ENCODE measurements at places on chromosomes 5 and 9.

- no peak for DNase-seq
Observed at GRCh38 chr5:132782101-132782500, 5.1 kb upstream of the SEPTIN8 start.

DNA sequence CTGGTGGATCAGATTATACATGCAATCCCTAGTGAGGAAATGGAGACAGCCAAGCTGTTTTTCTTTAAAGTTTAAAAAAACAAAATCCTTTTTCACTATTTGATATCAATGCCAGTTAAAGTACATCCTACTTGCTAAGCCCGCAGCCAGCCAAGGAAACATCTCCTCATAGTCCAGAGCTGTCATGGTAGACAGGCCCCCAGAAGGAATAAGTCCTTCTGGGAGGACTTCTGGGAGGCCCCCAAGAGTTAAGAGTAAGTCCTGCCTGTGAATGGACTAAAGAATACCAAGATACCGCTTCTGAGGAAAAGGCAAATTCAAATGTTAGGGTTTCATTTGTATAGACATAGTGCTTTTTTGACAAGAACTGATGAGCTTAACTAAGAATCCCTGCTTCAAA is 38.3 kb downstream of the MOCS2 start:
- DNase-seq, result peak; percentile 21

DNA sequence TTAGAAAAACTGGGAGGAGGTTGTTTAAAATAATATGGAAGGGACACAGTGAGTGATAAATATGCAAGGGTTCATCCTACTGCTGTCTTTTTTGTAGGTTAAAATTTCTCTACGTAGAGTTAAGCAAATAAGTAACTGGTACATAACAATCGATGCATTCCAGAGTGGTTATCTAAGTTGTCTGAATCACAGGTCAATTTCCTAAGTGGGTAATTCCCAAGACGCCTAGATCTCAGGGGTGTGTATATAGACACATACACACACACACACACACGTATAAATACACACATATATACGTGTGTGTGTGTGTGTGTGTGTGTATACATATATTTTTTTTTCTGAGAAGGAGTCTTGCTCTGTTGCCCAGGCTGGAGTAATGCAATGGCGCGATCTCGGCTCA is 22.3 kb downstream of the CAAP1 start:
- DNase-seq, result no peak

DNA sequence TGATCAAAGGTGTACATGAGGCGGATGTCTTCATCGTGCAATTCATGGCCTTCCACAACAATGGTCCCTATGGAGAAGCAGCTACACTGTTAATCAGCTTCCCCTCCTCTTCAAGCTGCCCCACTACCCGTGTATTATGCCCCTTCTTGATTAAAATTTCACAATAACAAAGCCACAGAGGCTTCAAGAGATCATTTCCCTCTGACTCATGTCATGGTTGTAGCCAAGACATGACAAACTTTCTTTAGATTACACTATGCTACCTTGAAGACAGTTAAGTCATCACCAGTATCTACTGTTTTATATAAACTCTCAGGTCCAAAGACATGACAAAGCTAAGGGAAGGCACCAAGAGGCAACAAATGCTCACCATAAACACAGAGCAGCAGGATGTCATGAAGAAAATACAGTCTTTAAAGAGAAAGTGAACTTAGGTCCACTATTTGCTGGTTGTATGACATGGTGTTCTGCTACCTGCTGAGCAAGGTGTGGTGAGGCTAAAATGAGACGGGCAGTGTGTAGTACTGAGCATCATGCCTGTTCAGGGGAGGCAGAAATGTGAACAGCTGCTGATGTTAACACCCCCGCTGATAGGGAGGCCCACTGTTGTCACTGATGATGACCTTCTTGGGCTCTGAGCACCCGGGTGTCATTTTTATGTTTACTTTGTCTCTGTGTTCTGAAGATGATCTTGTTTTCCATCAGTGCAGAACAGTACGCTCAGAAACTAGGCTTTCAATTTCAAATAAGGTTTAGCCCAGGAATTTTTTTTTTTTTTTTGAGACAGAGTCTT is 48.3 kb downstream of the IARS1 start:
- peak; percentile 71 for DNase-seq

GRCh38 chr5:154278908-154279307 is 88.4 kb downstream of the GALNT10 start:
- no peak for DNase-seq
